Esophagus squamous epithelium (tissue), 5 donors: ENCODE measurements at places on chromosomes 5 and 9.

DNA sequence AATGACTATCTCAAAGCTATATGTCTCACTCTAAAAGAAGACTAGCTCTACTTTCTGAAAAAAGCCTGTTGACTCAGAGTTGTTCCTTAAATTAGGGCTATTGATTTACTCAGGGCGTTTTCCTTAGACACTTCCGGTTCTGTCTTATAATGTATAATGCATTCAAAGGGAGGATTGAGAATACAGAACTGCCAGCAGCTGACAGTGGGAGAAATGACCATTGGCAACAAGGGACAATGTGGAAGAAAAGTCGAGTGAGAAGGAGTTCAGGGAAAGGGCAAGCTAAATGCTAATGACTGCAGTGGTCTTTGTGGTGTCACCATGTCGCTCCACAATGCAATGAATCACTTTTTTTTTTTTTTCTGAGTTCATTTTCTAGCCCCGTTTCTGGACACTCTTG lies 65.7 kb upstream of the ANKH start:
- no peak for DNase-seq

DNA sequence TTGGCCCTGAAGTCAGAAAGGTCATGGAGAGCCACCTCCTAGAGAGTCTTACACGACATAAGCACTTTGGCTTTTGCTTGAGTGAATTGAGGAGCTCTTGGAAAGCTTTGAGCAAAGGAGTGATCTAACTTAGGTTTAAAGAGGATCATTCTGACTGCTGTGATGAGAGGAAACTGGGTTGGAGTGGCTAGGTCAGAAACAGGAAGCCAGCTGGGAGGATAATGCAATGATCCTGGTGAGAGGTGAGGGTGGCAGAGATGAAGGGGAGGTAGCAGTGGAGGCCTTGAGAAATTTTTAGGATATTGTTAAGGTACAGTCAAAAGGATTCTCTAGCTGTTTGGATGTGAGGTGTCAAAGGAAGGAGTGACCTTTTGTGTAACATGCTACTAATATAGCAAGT lies 32.2 kb upstream of the ROPN1L start:
- no peak for DNase-seq

DNA sequence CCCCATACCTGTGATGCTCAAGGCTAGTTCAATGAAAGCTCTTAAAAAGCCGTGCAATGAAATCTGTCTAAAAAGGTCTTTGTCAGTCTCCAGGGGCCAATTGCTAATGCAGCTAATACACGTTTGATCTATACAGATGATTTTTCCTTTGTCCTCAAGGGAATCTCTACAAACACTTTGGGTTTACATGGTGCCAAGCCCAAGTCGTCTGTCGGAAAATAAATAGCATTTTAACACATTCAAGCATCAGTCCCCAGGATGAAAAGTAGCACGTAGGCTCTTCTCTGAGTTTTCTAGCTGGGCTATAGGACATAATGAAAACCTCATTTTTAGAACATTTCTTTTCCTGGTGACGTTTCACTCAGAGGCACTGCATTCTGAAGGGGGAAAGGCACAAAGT lies 477.4 kb upstream of the WWC1 start:
- no peak for DNase-seq

DNA sequence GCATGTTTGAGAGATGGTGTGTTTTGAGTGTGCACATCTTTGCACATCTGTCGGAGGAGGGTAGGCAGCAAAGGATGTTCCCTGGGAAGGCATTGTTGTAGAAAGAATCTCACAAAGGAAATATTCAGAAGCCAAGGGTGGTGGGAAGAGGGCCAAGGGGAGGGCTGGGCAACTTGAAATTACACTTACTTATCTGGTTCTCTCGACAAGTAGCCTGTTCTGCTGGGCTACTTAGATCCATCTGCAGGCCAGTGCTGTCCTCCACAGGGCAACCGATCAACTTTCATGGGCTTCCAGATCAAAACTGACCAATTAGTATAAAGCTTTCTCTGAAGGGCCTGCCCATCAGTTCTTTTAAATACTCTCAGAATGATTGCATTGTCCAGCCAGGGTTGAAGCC lies 495.2 kb downstream of the GADD45G start:
- no peak for DNase-seq

DNA sequence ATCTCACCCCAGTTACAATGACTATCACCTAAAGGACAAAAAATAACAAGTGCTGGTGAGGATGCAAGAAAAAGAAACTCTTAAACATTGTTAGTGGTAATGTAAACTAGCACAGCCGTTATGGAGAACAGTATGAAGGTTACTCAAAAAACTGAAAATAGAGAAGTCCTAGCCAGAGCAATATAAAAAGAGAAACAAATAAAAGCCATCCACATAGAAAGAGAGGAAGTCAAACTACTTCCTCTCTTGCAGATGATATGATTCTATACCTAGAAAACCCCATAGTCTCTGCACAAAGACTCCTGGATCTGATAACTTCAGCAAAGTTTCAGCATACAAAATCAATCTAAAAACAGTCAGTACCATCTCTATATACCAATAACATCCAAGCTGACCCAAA lies 221.5 kb upstream of the FAM174A start:
- DNase-seq: no peak

DNA sequence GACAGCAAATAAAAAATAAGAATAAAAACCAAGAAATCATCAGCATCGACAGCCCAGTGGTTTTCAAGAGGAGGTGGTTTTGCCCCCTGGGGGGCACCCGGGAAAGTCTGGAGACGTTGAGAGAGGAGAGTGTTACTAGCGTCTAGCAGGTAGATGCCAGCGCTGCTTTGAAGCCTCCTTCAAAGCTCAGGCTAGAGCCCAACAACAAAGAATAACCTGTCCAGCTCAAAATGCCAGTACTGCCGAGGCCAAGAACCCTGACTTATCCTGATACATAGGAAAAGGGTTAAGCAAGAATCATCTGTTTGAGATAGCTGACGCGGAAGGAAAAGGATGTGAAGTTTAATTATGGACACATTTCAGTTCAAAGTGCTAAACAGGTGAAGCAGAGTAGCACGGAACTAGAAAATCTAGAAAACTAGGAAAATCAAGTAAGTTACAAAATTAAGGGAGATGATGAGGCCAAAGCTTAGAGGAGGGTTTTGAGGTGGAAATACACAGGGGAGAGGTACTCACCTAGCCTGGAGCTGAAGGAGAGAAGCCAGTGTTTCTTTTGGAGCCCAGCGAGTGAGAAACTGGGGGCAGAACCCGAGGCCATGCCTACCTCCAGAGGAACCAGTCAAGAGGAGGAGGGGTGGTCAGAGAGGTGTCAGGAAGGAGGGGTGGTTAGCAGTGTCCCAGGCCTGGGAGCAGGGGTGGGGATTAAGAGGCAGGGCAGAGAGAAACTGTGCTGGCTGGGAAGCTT lies 121.0 kb upstream of the RETREG1 start:
- no peak for DNase-seq

DNA sequence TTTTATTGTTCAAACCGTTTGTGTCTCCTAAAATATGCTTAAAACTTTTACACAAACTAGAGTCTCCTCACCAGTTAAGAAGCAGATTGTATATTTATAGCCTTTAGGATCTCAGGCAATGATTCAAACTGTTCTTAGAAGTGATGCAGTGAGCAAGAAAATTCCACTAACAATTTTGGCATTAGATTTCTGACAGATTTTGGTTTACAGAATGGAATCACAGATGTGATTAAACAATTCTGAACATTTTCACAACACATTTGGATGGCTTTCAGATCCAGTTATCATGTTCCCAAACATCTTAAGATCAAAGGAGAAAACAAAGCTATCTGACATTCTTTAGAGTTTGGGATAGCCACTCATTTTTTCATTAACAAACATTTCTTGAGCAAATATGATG lies 181.7 kb upstream of the RIOK2 start:
- no peak for DNase-seq

- DNase-seq: no peak
Measured at GRCh38 chr5:2996687-2997086, 245.2 kb upstream of the IRX2 start.

DNA sequence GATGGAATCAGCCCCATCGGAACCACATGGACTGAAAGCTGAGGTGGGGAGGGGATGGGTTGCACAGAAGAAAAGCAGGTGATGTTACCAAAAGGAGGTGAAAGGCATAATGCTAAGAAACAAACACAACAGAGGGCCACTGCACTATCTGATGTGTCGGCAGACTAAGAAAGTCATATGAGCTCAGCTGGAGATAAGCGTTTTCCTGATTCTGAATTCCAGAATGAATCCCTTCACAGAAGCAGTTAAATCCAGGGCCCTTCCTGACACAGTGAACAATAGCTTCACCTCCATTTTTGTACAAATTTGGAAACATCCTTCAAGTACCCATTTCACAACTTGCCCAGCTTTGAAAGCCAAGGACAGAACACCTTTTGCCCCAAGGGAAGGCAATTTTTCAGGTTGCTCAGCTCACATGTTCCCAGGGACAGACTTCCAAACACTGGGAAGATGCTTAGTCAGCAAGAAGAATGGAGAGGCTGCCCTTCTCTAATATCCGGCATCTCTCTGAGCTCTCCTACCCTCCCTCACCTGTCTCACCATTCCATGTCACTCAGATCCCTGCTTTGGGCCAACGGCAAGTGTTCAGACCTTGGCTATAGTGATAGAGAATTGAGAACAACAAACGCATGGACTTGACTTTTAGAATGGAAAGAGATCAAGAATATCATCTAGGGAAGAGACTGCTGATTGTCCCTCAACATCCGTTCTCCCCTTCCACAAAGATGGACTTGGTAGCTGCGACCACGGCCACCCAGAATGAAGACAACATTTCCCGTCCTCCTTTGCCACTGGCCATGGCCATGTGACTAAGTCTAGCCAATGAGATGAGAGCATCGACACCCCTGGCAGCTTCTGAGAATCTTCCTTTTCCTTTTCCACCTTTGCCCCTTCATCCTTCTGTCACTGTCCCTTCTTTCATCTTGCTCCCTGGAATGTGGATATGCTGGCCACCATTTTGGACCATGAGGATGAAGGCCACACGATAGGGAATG lies 68.6 kb upstream of the IL17B start:
- no peak for DNase-seq

GRCh38 chr5:43216941-43217340 lies 24.9 kb downstream of the NIM1K start:
- DNase-seq: no peak

DNA sequence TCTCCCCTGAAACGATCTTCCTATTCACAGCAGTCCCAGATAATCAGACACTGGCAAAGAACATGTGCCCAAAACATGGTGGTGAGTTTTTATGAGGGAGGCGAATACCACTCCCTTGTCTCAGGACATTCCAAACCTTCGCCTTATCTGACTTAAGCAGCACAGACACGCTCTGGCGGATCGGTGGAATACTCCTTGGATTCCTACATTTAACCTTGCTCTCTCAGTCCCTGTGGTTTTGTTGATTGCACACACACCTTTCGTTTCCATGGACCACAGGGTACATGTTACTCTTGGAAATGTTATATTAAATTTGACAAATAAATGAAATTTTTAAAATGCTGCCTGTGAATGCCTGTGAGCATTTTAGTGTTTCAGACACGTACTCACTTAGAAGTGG lies 87.8 kb upstream of the CPEB4 start:
- DNase-seq: no peak

DNA sequence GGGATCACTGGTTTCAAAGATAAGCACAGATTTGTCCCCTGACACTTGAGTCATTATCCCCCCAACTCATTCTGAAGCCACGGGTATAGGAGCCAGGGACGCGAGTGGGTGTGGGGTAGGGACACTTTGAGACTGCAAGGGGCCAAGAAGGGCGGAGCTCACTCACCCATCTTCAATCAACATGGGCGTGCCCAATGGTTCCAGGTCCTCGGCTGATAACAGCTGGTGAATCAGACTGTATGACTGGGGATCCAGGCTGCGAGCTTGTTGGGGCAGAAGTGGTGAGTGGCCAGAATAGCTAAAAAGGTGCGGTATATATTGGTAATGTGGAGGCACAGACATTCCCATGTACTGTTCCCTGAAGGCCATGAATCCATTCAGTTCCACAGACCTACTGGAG lies 30.7 kb upstream of the NR5A1 start:
- no peak for DNase-seq

DNA sequence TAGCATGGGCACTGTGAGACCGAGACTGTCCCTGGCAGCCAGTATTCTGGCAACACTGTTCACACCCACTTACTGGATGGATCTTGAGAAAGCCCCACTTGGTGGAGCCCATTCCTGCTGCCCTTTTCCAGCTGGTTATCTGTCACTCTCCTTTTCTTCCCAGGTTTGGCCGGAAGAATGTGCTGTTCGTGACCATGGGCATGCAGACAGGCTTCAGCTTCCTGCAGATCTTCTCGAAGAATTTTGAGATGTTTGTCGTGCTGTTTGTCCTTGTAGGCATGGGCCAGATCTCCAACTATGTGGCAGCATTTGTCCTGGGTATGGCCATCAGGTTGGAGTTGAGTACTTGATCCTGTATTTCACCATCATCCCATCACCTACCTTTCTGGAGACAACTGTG lies 14.5 kb downstream of the SLC22A5 start:
- no peak for DNase-seq

DNA sequence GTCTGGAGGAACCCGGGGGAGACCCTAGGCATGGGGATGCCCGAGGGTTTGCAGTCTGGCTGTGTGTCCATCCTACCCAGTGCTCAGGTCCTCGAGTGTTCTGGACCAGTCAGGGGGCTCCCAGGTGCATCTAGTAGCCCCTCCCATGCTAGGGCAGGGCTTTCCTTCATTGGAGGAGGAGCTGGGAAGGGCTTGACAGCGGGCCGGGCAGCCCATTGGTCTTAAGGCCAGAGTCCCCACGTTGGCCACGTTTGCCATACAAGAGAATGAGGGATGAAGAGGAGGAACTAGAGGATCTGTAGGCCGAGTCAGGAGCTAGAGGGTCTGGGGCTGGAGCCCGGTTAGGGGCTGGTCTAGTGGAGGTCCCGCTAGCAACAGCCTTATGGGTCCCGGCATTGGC lies 37.3 kb upstream of the CTSV start:
- DNase-seq: no peak

- no peak for DNase-seq
Measured at GRCh38 chr5:158724521-158725188, 375.1 kb downstream of the EBF1 start.

- no peak for DNase-seq
Measured at GRCh38 chr5:120803282-120803681, 339.2 kb downstream of the PRR16 start.

DNA sequence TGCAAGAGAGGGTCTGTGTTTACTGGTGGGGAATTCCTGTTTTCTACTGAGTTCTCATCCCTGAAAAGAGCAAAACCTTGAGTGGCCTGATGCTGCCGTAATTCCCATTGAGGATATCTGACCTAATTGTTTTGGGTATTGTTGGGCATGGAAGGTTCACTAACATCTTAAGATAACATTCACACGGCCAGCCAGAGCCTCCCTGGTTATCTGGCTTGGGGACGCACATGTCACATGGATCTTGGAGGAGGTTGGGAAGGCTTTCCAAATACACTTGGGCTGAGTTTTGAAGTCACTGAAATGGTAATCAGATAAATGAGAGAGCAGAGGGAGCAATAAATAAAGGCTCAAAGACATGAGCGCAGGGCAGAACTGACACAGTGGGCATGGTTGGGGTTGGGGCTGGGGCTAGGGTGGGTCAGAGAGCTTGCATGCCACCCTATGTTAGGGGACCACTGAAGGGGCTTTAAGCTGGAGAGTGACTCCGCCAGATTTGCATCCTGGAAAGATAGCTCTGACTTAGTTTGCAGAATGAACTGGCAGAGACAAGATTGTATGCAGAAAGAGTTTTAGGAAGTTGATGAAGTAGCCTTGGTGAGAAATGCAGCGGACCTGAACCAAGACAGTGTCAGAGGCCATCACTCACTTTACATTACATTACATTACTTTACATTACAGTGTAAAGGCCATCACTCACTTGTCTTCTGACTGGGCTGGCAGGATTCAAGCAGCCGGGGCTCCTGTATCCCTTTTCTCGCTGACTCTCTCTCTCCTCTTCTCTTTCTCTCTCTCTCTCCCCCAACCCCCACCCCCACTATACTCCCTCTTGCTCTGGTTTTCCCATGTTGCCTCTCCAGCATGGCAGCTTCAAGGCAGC lies 24.2 kb downstream of the SLC1A1 start:
- DNase-seq: no peak
